ENCODE measurements at places on chromosomes 16 and 17. TPM values are rescaled to one million over a fixed set of nuclear protein-coding genes. Genes with fewer than 3 reads are reported as not detected.

The NARF gene
- 64.4 TPM for total RNA-seq

The ZSCAN10 gene
- not detected for total RNA-seq

GRCh38 chr17:76888661-76889060 lies 20.5 kb downstream of the MGAT5B start:
- DNase-seq = no peak

The AANAT gene
- not detected for total RNA-seq

The CEP95 gene
- 11.6 TPM for total RNA-seq
